ENCODE measurements at places on chromosomes 5 and 9.

- no peak for DNase-seq
These were observed 344.6 kb downstream of the GLIS3 start for GRCh38 chr9:3955305-3955687.

DNA sequence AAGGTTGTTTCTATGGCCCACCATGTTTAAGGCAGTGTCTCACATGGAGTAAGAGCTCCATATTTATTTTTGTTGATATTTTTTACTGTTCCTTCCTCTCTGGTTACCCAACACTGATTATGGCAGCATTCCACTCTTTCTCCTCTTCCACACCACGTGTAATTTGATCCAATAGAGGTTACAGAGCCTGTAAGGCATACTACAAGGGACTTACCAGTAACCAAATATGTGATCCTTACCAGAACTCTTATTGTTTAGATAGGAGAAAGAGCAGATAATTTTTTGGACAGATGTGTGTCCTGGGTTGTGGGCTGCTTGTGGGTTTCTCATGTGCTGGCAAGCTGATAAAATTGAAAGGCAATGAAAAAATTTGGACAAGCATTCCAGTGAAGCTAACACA lies 261.3 kb downstream of the TMEM167A start:
- DNase-seq = no peak

- DNase-seq = no peak
These were observed 285.7 kb upstream of the TUT7 start for GRCh38 chr9:86639899-86640379.

GRCh38 chr5:66952153-66952552 lies 244.4 kb downstream of the CD180 start:
- no peak for DNase-seq

DNA sequence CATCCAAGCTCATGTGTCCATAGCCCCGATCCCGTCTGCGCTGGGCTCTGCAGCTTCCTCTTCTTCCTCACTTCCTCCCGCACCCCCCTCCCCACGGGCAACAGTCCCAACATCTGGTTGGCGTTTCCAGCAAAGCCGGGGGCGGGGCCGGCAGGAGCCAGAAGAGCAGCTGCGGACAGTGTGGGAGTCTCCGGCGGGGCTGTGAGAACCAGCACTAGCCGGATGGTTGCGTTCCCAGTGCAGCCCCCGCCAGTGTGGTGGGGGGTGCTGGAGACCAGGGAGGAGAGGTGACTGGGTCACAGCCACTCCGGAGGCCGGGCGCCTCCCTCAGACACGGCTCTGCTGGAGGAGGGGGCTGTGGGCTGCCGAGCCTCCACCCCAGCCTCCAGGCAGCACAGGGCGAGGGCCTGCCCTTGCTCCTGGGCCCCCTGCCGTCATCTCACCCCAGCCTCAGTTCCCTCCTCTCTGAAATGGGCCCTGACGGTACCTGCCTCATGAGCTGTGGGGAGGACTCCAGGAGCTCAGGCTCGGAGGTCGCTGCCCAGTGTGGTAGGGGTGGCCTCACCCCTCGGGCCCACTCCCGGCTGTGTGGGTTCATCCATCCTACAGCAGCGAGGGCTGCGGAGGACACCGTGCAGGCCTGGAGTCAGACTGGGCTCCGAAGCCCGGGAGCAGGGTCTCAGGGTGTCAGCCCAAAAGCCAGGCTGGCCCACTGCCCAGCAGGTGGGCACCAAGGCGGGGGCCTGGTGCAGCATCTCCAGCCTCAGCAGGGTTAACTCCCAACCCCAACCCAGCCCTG lies 41.5 kb upstream of the NOTCH1 start:
- DNase-seq = no peak

- no peak for DNase-seq
These were observed 232.8 kb downstream of the MAN2A1 start for GRCh38 chr5:109922381-109922995.

- no peak for DNase-seq
These were observed 178.0 kb downstream of the SEMA6A start for GRCh38 chr5:116396476-116397099.

- DNase-seq = no peak
These were observed 15.6 kb upstream of the EPB41L4B start for GRCh38 chr9:109336409-109336808.

- DNase-seq = peak; percentile 21
These were observed 85.7 kb upstream of the MELK start for GRCh38 chr9:36486933-36487481.

DNA sequence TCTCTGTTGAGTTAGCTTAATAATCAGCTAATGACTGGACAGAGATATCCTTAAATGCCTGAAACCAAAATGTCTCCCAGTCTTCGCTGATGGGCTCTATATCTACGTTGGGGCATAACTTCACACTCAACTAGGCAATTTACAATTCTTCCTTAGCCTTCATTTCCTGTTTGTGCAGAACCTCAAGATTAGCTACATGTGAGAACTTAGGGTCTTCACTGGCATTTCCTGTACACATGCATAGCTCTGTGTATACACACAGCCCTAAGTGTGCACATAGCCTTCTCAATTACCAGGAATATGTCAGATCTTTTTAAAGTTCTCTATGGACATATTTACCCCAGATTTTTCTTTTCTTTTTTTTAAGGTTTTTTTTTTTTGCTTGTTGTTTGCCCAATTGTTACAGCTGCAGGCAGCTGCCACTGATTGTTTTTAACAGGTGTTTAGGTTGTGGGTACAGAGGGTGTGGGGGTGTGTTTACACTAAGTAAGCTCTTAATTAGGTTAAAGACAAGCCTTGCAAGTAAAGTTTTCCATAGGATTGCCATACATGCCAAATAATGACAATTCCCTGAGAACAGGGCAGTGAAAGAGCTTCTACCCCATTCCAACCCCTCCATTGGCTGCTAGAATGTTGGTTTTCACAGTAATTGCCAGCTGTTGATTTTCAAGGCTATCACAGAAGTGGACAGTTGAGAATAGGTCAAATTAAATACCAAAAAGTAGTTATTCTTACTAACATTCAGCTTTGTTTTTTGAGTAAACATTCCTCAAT lies 441.0 kb downstream of the TLE4 start:
- no peak for DNase-seq

GRCh38 chr9:33366979-33367480 lies 35.3 kb downstream of the AQP7 start:
- no peak for DNase-seq

- DNase-seq = no peak
These were observed 16.2 kb upstream of the ITGA1 start for GRCh38 chr5:52771343-52772039.

DNA sequence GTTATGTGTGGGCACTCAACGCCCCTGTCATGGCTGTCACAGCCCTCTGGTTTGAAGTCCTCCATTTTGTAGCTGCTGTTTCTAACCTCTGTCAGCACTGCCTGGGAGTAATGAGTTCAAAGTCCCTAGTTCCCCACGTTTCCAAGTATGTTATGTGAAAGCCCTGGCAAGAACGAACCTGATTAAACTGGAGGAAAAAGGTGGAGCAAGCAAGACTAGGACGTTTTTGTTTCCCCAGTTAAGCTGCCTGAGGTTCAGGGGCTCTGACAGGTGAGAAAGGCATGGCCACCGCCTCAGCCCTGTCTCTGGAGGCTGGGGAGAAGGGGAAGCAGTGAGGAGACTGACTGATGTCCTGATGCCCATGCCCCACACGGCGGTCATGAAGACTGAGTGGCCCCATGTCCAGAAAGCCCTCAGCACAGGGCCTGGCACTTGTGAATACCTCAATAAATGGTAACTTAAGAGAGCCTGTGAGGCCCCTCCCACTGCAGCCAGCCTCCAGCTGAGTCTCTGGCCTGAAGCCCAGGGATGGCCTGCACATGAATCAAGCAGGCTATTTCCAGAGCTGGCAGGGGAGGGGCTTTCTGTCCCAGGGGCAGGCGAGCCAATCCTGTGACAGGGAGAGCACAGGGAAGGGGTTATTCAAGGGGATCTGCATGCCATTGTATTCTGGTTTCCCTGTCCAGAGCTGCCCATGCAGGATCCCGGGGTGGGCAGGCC lies 61.8 kb downstream of the PFDN1 start:
- no peak for DNase-seq

DNA sequence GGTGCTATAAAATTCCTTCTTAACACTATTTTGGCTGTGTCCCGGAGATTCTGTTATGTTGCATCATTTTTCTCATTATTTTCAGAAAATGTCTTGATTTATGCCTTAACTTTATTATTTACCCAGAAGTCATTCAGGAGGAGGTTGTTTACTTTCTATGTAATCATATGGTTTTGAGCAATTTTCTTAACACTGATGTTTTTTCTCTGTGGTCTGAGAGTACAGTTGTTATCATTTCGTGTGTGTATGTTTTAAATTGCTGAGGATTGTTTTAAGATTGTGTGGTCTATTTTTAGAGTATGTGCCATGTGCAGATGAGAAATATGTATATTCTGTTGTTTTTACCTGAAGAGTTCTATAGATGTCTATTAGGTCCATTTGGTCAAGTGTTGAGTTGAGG lies 498.1 kb upstream of the ZNF608 start:
- DNase-seq = no peak

- no peak for DNase-seq
These were observed 97.7 kb downstream of the SLC1A3 start for GRCh38 chr5:36704131-36704530.

- no peak for DNase-seq
These were observed 2.1 kb upstream of the ZFR start for GRCh38 chr5:32446630-32447029.

GRCh38 chr5:159100782-159101646 lies 1.3 kb upstream of the EBF1 start:
- no peak for DNase-seq

DNA sequence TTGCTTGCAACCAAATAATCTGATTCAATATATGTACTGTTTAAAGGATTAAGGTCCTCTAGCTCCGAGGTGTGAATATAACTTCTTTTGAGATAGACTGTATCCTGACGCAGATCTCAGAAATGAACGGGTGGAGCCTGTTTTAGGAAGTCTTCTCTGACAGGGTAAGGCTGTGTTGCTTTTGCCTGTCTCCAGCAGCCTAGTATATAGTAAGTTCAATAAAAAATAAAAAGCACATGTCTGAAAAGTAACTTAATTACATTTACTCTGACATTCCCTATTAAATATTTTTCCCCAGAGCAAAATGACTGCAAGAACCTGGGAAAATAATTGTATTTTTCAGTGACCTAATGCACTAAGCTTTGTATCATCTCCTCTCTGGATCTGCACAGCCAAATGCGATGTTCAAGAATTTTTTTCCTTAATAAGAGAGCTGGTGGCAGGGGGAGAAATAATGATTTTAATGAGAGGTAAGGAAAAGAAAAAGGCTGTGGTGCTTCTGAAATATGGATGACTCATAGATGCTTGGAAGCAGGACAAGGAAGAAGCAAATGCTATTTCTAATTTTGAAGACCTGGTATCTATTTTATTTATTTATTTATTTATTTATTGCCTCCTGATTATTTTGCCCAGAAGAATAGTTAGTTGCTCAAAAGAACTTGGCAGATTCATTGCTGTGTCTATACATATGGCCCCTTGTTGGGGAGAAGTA lies 7.3 kb downstream of the PPP3R2 start:
- DNase-seq = no peak

DNA sequence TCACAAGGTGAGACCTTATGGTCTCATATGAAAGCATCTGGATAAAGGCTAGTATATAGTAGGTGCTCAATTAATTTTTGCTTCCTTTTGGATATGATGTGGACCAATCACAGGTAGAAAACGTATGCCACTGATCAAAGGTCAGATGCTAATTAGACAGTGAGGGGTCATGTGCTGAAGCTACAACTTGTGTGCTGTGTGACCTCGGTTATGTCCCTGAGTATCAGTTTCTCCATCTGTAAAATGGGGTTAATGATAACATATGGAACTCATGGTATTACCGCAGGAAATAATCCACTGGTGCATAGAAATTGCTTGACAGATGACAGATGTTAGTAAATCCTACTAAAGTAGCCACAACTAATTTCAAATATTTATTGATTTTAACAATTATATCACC lies 62.0 kb downstream of the PTPN3 start:
- no peak for DNase-seq

GRCh38 chr9:112187404-112187803 lies 12.3 kb upstream of the SUSD1 start:
- DNase-seq = no peak

Measured in SIG-M5 (cell line).